ENCODE measurements at places on chromosomes 11 and 22.

GRCh38 chr11:129443276-129443675, 67.6 kb downstream of the BARX2 start:
- no peak for DNase-seq

GRCh38 chr11:45234306-45235006, 51.7 kb downstream of the SYT13 start:
- DNase-seq, result no peak

DNA sequence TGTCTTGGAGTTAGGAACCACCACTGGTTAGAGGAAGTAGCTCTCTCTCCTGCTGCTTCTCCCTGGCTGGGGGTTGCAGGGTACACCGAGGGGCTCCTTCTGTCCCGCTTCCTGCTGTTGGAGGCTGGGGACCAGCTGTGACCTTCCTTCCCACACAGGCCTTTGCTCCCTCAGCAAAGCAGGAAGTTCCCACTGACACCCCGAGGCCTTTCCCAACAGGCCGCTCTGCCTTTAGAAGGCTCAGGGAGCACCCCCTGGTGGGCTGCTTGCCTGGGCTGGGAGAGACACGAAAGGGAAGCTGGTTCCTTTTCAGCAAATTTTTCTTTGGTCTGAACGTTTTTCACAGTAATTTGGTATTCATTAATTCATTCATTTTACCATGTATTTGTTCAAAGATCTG, 527.9 kb upstream of the B3GAT1 start:
- DNase-seq, result no peak

- DNase-seq, result no peak
These were observed 10.5 kb upstream of the LDLRAD3 start for GRCh38 chr11:35933320-35933871.

DNA sequence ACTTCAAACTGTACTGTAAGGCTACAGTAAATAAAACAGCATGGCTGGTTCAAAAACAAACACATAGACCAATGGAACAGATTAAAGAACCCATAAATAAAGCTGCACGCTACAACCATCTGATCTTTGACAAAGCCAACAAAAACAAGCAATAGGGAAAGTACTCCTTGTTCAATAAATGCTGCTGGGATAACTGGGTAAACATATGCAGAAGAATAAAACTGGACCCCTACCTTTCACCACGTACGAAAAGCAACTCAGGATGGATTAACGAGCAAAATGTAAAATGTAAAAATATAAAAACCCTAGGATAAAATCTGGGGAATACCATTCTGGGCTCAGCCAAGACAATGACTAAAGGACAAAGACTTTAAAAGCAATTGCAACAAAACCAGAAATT, 201.8 kb upstream of the PGR start:
- no peak for DNase-seq

GRCh38 chr11:118415739-118416068, 14.3 kb downstream of the ATP5MG start:
- DNase-seq, result peak; percentile 88

DNA sequence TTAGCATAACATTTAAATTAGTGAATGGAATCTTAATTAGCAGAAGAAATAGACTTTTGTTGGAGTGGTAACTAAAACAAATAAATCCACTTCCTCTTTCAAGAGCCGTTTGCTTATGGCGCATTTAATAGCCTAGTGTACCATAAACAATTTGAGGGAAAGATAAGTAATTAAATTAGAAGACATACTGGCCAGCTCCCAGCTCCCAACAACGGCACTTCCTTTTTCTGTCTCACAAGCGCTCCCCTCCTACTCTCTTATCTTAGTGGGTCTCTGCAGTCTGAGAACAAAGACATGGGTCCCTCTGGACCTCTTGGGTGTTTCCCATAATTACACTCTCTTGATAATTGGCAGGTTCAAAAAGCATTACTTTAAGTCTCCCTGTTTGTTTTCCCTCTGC, 146.0 kb downstream of the OPCML start:
- DNase-seq, result no peak

DNA sequence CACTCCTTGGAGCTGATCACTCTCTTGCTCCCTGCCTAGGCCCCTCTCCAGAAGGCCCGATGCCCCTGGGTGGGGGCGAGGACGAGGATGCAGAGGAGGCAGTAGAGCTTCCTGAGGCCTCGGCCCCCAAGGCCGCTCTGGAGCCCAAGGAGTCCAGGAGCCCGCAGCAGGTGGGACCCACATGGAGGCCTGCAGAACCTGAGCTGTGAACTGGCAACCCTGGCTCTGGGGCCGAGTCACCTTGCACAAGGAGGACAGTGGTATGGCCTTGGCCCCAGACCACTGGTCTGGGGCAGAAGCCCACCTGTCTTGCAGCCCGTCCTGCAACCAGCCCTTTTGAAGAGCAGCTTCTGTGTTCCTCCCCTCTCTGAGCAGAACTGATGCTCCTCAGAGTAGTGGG, 6.2 kb downstream of the SCO2 start:
- DNase-seq, result no peak

DNA sequence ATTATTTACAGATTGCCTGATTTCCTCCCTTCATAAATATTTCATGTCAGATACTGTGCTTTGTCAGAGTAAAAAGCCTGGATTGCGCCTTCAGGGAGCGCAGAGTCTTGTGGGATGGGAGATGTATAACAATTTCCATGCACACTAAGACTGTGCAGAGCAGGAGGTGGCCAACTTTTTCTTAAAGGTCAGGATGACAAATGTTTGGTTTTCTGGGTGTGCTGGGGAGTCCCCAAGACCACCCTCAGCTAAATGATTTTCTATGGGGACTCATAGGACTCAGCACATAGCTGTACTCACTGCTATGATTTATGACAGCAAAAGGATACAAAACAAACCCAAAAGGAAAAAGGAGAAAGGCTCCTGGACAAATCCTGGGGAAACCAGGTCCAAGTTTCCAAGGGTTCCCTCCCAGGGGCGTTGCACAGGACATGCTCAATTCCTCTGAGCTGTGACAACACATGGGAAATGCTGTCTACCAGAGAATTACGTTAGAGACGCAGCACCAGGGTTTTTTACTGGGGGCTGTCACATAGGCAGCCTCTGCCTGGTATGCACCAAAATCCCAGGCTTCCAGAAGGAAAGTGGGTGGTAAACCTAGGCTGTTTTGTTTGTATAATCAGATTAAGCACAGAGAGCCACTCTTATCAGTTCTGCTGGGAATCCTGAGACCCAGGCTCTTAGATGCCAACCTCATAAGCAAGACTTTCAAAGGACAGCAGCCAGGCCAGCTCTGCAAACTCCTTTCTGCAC, 59.1 kb downstream of the CSNK2A3 start:
- DNase-seq, result no peak

- no peak for DNase-seq
These were observed 124.3 kb upstream of the ASPHD2 start for GRCh38 chr22:26304730-26305129.

DNA sequence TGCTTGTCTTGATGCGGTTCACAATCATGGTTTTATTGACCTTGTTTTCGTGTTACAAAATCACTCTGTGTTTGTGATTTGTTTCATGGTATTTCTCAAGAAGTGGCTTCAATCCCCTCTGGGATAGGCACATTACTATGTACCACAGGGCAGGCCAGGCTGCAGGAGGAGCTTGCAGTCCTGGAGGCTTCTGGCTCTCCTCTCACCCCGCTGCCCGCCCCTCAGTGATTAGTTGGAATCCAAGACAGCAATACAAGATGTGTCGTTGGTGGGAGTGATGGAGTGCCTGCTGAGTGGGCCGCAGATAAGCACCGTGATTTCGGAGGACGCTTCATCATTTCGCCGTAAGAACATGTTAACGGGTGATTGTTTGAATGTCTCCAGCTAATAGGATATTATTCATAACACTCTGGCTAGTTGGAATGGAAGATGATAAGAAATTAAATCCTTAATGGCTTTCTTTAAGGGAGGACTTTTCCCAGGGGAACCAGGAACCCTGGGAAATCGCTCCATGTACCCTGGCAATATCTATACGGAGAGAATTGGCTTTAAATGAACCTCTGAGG, 384.4 kb downstream of the MIAT start:
- DNase-seq, result no peak

Data from kidney epithelial cell (primary cell).